ENCODE measurements at places on chromosomes 16 and 17.

- DNase-seq, result no peak
Observed at GRCh38 chr16:21264571-21265036, 13.5 kb downstream of the CRYM start.

- DNase-seq, result no peak
Observed at GRCh38 chr16:10929853-10930754, 12.2 kb downstream of the DEXI start.

- no peak for DNase-seq
Observed at GRCh38 chr16:63223851-63224250, 1187.6 kb upstream of the CDH8 start.

GRCh38 chr16:87178977-87179376 is 138.2 kb downstream of the C16orf95 start:
- DNase-seq, result no peak

DNA sequence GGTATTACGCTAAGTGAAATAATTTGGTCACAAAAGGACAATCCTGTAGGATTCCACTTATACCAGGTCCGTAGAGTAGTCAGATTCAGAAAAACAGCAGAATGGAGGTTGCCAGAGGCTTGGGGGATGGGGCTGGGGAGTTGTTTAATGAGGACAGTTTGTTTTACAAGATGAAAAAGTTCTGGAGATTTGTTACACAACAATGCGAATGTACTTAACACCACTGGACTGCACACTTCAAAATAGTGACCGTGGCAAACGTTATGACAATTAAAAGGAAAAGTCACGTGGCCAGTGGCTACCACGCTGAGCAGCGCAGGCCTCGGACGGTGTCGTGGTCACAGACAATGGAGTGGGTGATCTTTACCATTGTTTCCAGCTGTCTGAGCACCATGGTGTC is 338.1 kb downstream of the SEC14L1 start:
- no peak for DNase-seq

All from activated T-cell treated with anti-CD3 and anti-CD28 coated beads for 48 hours (primary cell).